ENCODE measurements at places on chromosomes 7 and 10. TPM values are rescaled to one million over a fixed set of nuclear protein-coding genes. Genes with fewer than 3 reads are reported as not detected.

Gene AASS
- polyA plus RNA-seq: 37.5 TPM

Gene CYP3A5
- 0.03 TPM for polyA plus RNA-seq

DNA sequence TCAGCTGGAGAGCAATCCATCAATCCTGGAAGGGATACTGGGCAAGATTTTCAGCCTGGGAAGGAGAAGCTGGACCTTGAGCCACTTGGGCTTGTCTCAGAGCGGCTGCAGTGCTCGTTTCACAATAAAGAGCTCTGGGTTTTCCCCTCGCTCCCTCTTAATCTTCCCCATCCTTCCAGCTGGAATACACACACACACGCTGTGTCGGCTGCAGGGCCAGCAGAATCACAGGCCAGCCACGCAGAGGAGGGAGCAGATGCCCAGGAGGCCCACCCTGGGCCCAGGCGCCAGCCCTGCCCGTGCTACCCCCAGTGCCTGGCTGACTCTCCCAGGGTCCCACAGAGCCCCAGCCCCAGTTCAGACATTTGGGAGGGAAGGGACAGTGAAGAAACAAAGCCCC lies 255.1 kb downstream of the TNS3 start:
- DNase-seq: peak; percentile 54

GRCh38 chr7:105743351-105744090 lies 132.9 kb downstream of the ATXN7L1 start:
- DNase-seq: no peak

DNA sequence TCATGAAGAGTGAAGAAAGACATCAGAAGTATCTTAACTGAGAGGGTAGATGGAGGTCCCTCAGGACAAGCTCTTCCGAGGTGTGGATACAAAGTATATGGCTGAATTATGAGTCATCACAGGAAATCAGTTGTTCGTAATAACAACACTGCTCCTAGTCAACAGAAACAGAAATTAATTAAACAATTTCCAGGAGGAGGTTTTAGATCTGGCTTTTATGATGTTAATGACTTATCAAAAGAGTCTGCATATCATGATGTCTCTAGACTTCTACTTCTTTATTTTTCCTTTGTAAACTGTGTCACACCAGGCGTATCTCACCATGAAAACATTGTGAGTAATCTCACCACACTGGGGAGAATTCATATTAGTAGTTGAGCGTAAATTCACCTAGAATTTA lies 31.2 kb downstream of the OSBPL3 start:
- DNase-seq: no peak

GRCh38 chr10:58264780-58265179 lies 2.9 kb downstream of the IPMK start:
- DNase-seq: no peak
